ENCODE measurements at places on chromosomes 6 and 20.

DNA sequence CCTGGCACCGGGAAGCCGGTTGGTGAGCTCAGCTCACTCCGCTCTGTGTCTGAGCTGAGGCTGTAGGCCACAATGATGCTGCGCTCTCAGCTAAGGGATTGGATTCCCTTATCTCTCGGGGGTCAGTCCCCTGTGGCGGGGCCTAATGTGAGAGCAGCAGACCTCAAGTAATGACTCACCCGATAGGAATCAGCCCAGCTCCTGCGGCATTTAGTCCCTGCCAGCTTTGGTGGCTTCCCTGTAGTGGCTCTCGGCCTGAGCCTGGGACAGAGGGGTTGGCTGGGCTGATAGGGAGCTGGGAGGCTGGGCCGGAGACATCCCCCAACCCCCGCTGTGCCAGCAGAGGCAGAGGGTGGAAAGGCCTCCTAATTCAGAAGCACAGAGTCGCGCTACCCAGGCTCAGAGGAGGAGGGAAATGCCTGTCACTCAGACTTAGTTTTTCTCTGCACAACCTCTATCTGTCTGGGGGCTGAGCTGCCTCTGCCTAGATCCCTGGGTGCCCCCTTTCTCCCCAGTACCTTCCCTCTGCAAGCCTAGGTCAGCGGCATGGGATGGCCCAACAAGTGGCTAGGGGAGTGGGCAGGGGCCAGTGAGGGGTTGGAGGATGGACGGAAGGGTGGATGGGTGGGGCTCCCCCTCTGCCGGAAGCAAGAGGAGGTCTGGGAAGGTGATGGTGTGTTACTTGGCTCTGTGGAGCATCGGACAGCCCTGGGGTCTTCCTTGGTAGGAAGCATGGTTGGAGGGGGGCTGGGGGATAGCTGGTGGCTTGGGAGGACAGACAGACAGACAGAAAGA, 92.2 kb downstream of the CDH22 start:
- DNase-seq: peak; percentile 95

DNA sequence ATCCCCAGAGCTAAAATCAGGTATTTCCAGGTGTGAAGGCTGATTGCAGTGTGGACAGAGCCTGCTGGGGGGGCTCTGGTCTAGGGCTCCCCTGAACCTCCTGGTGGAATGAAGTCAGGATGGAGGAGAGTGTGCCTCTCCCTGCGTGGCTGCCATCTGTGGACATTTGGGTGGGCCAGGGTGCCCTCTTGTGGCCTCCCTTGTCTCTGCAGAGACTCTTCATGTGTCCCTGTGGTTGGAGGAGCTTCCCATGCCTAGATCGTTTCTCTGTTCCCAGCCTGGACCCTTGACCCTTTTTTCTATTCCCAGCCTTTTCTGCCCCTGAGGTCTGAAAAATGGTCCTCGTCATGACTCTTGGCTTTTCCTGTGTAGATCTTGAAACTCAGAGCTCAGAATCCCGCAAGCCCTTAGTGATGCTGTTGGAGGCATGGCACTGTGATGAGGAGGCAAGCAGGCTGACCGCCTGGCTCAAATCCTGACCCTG, 9.9 kb upstream of the PSMF1 start:
- peak; percentile 65 for DNase-seq

DNA sequence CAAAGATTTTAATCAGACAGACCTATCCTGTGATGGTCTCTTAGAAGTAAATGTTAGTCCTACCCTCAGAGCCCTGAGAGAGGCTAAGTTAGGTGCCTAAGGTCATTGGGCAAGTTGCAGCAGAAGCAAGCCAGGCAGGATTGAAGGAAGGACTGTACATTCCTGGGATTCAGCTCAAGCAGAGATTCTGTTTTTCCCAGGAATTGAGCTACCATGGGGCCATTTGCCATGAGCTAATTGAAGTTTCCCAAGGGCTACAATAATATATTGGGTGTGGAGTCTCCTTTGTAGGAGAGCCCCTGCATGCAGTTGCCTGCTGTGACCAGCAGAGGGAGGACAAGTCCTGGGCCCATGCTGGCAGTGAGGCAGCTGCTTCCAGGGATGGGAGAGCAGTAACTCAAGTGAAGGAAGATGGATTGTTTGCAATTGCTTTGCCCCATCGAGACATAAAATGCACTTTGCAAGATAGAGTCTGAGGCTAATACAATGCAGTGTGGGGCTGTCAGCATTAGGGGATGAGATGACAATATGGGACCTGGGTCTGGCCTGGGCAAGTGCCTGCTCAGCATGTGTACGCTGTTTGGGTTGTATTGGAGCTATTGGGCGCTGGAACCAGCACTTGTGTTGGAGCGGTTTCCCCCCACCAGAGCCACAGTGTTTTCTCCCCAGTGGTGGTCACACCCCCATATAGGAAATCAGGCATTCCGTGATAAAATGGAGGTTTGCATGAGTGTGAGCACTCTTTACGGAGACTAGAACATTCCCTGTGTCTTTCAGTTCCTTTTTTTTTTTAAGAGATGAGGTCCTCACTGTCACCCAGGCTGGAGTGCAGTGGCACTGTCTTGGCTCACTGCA, 27.9 kb downstream of the DNMT3B start:
- DNase-seq: peak; percentile 99

DNA sequence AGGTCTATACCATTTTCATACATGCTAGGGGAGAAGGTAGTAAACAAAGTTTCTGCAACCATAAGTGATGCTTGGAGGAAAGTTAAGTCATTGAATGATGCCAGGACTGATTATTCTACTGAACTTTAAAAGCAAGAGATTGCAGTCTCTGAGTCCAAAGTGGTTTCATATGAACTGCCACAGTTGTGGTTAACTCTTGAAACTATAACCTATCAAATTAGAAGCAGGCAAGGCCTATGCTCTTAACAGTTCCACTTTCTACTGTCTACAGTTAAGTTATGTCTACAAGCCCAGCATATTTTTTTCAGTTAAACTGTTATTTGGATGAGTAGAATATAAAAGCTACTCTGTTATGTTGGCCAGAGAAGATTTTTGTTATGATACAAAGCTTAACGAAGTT, 326.5 kb upstream of the RUNX2 start:
- DNase-seq: no peak

DNA sequence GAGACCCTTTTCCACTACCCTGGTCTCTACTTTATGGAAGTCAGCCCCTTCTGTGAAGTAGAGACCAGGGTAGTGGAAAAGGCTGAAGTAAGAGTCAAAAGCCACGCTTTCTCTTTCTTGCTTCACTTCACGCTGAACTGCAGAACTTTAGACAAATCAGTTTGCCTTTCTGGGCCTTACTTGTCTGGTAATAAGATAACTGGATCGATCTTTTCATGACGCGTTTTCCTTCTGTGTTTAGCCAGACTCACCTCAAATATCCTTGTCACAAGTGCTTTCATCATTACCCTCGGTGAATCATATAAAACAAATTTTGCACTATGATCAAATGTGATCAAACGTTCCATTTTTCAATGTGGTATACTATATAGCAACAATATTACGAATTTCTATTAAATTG, 170.7 kb downstream of the CLIC5 start:
- no peak for DNase-seq

DNA sequence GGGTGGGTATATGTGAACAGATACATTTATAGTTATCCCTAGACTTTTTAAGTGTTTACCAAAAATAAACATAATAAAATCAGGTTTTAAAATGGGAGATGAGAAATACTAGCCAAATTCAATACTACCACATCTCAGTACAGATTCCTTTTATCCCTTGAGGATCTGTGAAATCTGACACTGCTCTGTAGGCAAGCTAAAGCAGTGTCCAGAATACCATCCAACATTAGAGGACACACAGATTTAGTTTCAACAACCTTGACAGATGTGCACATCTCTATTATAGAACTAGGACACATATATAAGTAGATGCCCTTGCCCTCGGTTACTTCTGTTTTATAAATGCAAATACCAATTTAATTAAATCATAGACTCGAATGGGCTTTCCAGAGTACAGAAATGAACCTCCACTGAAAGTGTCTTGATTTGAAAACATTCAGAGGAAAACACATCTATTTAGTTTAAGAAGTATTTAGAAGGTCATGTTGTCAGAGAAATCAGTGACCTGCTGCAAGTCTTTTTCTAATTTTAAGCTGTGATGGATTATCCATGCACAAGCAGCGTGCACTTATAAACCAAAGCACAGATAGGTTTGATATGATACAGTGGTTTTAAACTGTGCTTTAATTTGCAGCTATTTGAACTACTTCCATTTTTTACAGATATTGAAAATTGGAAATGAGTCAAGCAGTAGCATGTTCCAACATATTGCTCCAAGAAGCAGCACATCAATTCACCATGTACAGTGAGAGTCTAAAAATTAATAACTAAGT, 156.3 kb upstream of the EPHA7 start:
- no peak for DNase-seq

DNA sequence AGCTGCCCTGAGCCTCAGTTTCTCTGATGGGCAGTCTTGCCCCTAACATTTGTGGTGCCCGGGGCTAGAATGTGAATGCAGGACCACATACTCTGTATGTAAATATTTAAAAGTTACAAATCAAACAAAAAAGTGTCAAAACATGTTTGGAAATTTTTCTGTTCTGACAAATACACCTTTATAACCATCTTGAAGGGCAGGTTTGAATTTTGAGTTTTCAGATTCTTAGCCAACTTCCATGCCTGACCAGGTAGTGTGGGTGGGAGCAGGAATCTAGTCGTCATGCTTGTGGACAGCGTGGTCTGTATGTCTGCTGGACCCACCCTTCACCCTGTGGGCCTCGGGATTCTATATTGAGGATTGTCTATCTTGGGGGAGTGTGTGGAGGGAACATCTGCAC, 325.1 kb downstream of the SOX4 start:
- DNase-seq: no peak

GRCh38 chr6:40606526-40606925, 19.4 kb upstream of the LRFN2 start:
- DNase-seq: no peak

- no peak for DNase-seq
Measured at GRCh38 chr6:55659304-55659703, 80.3 kb upstream of the HMGCLL1 start.

- peak; percentile 30 for DNase-seq
Measured at GRCh38 chr20:63097336-63097831, 90.6 kb upstream of the BHLHE23 start.

GRCh38 chr20:23225407-23226060, 125.1 kb upstream of the NXT1 start:
- peak; percentile 87 for DNase-seq

GRCh38 chr20:17620371-17621228, 50.7 kb downstream of the DSTN start:
- DNase-seq: peak; percentile 64

DNA sequence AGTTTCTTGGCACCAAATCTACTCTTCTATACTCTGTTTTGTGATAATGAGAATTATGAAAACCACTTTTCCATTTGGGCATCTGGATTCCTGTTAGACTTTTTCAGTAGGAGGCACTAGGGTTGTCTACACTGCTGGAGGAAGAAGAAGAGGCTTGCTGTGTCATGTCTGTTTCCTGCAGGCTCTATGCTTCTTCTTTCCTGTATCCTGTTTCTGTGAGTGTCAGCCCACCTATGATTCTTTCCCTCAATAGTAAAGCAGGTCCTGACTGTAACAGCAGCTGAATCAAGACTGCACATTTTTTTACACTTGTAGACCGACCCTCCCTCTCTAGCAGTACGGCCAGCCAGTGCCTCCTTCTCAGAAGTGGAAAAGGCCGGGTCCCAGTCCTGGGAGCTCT, 603.9 kb downstream of the HDGFL1 start:
- DNase-seq: no peak

GRCh38 chr6:158825038-158825950, 6.1 kb upstream of the EZR start:
- no peak for DNase-seq

GRCh38 chr6:82111818-82112217, 135.7 kb downstream of the IBTK start:
- DNase-seq: no peak

DNA sequence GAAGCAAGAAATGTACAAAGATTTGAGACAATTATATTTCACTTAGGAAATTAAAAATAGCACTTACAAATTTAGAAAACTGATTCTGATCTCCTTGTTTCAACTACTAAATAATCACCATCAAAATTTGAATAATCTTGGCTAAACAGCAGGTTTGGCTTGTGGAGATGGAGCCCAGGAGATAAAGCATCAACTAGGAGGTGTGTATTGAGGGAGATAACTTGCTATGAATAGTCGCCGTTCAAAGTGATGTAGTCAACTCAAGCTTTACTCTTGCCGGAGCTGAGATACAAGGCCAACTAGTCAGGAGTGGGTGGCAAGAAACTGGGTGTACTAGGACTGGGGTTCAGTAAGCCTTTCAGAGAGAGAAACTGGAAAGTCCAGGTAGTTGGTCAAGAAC, 117.7 kb downstream of the TRMT11 start:
- DNase-seq: no peak

DNA sequence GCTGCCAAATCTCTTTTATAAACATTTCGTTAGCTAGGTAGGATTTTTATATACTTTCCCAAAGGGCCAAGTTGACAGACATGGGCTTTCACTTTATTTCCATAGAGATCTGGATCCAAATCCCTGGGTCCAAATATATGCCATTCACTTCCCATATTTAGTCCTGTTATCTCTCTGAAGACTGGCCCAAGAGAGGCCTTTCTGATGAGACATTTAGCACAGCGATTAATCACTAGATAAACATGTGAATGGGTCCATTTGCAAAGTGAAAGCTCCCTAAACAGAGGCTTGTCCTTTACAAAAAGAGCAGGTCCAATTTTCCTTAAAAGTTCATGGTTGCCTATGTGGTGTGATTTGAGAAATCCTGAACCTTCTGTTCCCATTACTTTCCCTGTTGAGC, 132.6 kb downstream of the TRMT11 start:
- DNase-seq: no peak

GRCh38 chr20:9261781-9262180, 192.9 kb downstream of the PLCB4 start:
- no peak for DNase-seq

GRCh38 chr6:112956696-112957535, 609.8 kb downstream of the RFPL4B start:
- DNase-seq: peak; percentile 25

GRCh38 chr6:14286634-14287428, 169.3 kb downstream of the CD83 start:
- DNase-seq: no peak

DNA sequence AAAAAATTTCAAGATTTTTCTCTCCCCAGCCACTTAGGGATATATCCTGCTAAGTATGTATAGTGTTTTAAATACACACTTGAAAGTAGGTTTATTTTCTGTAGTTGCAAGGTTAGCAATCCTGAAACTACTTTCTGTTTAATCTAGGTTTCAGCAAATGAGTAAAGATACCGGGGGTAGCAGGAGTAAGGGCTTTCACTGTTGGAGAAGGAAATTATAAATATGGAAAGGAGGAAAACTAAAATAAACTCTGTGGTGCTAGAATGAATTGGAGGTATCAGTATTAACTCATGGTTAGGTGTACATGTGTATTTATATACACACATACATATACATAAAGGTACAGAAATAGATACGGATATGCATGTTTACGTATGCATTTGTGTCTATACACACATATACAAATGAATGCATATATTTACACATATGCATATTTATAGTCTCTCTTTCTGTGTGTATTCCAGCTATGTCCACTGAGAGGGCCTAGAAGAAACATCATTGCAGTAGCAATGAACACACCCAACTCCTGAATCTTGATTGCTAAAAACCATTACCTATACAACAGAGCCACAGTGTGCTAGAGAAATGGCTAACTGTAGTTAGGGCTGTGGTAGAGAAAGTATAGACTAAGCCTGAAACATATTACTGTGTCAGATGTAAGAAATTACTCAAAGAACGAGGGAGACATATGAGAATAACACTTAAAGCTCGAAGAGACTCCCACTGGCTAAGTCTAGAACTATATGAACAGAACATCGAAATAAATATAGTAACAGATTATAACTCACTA, 95.9 kb upstream of the EMILIN3 start:
- no peak for DNase-seq

Measured in osteoblast (primary cell).